Fibroblast of villous mesenchyme (primary cell): ENCODE measurements at places on chromosomes 3 and 15. TPM values are rescaled to one million over a fixed set of nuclear protein-coding genes. Genes with fewer than 3 reads are reported as not detected.

Gene IRAK2
- total RNA-seq, result 3.2 and 8.2 TPM in 2 replicates

Gene TMEM212
- total RNA-seq, result not detected in 2 replicates

Gene CD200R1
- total RNA-seq, result under 0.01 TPM in 2 replicates

Gene CPEB1
- 3.9 and 7.1 TPM in 2 replicates for total RNA-seq

Gene PPP1R14D
- not detected in 2 replicates for total RNA-seq

Gene CCDC54
- not detected in 2 replicates for total RNA-seq

Gene MYL3
- 0.97 and 1.7 TPM in 2 replicates for total RNA-seq

Gene GSK3B
- total RNA-seq, result 83.8 and 94.1 TPM in 2 replicates

Gene AMIGO3
- 0.43 and 1.6 TPM in 2 replicates for total RNA-seq
